ENCODE measurements at places on chromosomes 4 and X. TPM values are rescaled to one million over a fixed set of nuclear protein-coding genes. Genes with fewer than 3 reads are reported as not detected.
A peak's percentile ranks its signal among the peaks of the same experiment; 100 is the strongest.

The ITIH6 gene
- not detected for total RNA-seq

The NEUROG2 gene
- total RNA-seq, result 0.06 TPM

The PNMA3 gene
- total RNA-seq, result not detected

The RTL9 gene
- total RNA-seq, result 0.11 TPM

The ELK1 gene
- 44.2 TPM for total RNA-seq

The AR gene
- 16.0 TPM for total RNA-seq

- DNase-seq, result no peak
Measured at GRCh38 chr4:13171292-13172057, 312.7 kb downstream of the RAB28 start.

DNA sequence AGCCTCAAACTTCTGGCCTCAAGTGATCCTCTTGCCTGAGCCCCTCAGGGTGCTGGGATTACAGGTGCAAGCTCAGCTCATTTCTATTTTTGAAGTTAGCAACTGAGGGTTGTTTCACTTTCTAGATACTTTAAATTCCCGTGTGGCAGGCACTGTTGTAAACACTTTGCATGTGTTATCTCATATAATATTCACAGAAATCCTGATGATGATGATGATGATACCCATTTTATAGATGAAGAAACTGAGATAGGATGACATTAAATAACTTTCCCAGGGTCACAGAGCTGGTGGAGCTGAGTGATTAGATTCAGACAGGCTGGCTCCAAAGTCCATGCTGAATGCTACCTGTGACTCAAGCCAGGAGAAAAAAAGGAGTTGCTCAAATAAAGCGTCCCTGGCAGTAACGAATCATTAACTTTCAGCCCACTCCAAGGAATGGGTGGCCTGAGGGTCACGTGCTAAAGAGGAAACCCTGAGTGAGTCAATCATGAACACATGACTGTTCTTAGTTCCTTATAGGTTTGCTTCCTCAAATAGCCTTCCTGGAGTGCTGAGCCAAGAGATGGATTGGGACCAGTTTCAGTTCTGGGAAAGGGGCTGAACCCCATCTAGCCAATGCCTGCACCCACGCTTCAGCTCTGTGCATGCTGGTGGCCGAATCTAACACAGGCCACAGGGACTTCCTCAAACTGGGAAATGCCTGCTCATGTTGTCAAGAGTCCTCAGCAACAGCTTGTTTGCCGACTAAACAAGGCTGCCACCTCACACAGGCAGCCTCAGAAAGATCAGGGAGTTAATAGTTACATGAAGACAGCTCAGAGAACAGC is 52.8 kb downstream of the RBM47 start:
- DNase-seq, result peak; percentile 47

GRCh38 chr4:94819371-94820168 is 61.8 kb downstream of the BMPR1B start:
- peak; percentile 43 for DNase-seq

DNA sequence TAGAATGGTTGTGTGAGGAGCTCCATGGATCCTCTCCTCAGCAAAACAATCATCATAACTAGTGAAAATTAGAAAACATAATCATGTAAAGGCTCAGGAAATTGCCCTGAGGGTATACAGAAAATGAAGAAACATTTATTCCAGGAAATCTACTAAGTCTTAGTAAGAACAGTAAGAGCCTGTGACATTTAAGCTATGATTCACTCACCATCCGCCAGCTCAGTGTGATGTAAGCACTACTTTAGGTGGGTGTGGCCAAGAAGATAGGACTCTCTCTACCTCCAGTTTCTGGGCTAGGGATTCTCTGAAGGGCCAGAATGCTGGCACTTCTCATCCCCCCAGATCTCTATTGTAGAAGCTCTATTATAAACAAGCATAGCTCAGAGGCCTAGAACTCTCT is 147.5 kb downstream of the DLG3 start:
- peak; percentile 46 for DNase-seq

DNA sequence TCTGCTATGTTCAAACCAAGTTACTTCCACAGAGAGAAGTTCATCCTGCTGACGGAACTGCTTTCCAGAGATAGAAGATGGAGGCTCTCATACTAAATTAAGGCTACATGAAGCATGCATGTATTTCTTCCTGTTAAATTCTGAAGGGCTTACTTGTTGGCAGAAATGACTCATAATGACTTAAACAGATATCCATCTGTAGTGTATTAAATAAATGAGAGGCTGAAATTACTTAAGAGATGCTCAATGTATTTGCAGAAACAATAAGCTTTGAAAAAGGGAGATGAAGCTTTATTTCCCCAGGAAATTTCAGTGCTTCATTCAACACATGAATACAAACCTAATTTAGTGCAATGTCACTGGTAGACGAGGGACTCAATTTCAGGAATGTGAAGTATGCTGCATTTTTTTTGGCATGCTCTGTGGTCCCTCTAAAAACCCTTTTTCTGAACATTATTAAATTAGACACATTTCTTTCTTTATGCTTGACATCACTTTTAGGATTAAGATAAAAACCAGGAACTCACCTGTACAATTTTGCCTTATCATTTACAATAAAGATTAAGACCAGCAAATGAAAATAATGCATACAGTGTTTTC is 759.1 kb upstream of the POU3F4 start:
- peak; percentile 43 for DNase-seq

DNA sequence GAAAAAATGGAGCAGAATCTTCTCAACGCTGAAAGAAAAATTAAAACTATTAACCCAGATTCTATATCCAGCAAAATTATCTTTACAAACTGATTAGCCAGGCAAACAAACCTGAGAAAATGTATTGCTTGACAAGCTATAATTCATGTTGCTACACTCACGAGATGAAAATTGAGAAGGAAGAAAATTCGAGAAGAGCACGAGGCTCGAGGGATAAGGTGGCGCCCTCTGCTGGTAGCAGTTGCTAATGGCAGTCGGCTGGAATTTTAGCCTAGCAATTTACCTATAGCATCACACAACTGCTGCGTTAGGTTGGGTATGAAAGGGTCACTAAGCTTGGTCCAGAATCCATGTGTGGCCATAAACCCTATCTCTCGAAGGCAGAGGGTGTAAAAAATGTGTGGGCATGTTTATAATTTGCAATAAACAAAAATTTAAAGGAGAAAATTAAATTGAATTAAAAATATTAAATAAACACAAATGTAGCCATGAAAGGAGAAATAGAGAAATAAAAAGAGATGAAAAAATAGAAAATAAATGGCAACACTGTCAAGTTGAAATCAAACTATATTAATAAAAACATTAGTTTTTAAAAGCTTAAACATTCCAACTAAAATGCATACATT is 126.6 kb downstream of the PPP4R3C start:
- peak; percentile 2 for DNase-seq

GRCh38 chrX:119693040-119693995 is at the start of gene SEPTIN6:
SEPTIN6 (minus strand) TSS chrX:119693168; CDS start chrX:119693105, 63 bp downstream.
- DNase-seq, result peak; percentile 69

DNA sequence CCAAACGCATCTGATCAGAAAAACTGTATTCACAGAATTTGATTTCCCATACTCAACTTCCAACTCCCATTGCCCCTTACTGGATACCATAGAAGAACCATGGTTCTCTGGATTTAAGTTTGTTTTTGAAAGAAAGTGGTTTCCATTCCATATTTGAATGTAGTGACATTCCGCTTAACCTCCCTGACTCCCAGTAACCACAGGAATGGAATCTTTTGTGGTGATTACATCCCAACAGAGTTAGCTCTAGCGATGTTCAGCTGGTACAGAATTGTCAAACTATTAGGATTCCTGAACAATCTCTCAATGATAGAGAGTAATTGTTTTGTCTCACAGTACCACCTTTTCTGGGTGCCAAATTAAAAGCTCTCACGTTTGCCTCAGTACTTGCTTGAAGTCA is 1.7 kb downstream of the NUDT10 start:
- no peak for DNase-seq

DNA sequence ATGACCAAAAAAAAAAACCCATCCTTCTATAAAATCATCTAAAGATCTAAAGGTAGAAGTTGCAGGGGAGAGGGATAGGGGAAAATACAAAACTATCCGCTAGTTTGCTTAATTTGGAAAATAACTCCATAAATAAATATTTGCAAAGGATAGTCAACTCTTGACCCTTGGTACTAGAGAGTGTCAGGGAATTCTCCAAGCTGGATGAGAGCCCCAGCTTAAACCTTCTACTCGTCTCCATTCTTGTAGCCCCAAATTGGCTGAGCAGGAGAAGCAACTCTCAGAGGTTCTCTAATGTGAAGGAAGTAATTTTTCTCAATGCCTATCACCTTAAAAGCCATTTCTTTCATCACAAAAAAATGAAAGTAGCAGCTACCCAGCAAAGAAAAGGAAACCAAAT is 35.2 kb downstream of the ACSL4 start:
- DNase-seq, result no peak

DNA sequence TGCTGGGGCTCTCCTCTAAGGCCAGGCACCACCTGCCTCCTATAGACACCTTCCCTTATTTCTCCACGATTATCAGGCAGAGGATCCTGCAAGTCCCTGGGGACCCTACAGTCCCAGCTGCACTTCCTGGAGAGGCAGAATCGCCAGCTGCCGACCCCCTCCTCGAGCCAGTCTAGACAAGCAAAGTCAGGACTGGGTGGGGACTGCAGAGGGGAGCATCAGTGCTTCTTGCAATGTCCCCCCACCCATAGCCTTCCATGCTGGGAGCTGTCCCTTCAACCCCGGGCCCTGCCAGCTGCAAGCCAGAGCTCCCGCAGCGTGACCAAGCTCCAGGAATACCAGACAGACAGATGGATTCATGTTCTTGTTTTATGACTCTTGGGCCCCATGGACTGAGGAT is 1.4 kb upstream of the CRMP1 start:
- DNase-seq, result no peak

GRCh38 chrX:152832520-152832919 is 1.7 kb downstream of the NSDHL start:
- DNase-seq, result no peak

GRCh38 chrX:36609616-36610585 is 398.3 kb upstream of the FAM47C start:
- no peak for DNase-seq

DNA sequence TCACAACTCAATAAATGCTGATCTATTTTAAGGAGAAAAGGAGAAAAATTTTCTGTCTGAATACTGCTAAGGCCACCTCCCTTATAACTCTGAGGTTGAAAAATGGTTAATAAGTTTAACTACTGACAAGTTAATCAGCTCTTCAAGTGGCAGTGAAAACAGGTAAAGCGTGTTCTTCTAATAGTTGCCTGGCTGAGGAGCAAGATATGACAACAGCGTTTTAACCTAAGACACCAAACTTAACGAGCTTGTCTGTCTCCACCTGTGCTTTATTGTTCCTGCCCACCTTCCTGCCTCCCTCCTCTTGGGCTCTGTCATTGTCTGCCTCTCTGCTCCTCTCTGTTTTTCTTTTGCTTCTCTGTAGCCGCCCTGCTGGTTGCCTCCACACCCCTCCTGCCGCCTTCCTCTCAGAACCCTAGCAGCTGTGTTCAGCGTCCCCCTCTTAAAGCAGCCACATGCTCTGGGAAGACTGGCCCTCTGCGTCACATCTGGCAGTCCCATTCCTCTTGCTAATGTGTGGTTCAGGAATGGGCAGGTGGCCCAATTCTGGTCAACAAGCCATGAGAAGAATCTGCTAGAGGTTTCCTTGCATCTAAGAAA is 4.3 kb upstream of the TSPAN5 start:
- DNase-seq, result no peak

- no peak for DNase-seq
Measured at GRCh38 chrX:35800474-35800873, 2.3 kb downstream of the MAGEB16 start.

DNA sequence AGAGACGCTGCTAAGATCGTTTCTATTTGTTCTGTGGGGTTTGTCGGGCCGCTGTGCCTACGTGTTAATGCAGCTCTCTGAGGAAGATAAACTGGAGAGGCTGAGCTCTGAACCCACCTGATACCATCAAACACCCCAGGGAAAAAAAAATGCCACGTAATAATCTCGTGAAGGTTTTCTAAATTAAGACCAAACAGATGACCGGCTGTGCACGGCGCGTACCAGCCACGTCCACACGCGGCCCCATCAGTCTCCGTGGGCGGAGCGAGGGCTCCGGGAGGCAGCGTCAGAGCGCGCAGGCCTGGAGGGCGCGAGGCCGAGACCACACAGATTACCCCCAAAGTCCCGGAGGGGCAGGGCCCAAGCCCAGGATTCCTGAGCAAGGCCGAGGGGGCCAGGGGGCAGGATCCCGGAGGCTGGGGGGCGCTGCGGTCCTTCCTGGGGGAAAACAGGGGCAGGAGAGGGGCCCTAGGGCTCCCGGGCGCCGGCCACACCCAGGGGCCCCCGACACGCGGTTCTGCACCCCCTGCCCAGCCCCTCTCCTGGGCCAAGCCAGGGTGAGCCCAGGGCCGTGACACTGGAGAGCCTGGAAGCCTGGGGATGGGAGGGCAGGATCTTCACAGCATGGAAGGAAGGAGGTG is 91.9 kb downstream of the FAM53A start:
- DNase-seq, result no peak

- no peak for DNase-seq
Measured at GRCh38 chr4:13527981-13528820, 16.1 kb downstream of the NKX3-2 start.

Data from LHCN-M2 (cell line).